ENCODE measurements at places on chromosomes 5 and 9. TPM values are rescaled to one million over a fixed set of nuclear protein-coding genes. Genes with fewer than 3 reads are reported as not detected.

DNA sequence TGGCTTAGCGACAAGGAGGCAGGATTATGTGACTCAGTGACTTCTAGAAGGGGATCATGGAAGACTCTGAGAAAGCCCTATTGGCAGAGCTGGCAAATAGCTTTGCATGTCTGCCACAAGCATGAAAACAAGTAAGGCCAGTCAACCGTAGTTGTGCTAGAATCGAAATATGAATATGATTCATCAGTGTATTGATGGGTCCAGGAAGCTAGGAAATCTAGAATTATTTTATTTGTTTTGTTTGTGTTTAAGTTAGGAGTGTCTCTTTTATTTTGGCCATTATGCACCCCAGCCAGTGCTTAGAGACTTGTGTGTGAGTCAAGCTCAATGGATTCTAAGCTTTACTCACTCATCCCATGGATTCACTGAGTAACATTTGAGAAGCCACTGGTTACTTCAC is 3.8 kb upstream of the ITGA2 start:
- H3K4me3 ChIP-seq: no peak overlapping the region
- peaks cover 16% of the 10 kb centered on the region for H3K4me1 ChIP-seq
- H3K36me3 ChIP-seq: peaks cover 1% of the 10 kb centered on the region
- H3K27ac ChIP-seq: no peak overlapping the region
- no peak for DNase-seq

DNA sequence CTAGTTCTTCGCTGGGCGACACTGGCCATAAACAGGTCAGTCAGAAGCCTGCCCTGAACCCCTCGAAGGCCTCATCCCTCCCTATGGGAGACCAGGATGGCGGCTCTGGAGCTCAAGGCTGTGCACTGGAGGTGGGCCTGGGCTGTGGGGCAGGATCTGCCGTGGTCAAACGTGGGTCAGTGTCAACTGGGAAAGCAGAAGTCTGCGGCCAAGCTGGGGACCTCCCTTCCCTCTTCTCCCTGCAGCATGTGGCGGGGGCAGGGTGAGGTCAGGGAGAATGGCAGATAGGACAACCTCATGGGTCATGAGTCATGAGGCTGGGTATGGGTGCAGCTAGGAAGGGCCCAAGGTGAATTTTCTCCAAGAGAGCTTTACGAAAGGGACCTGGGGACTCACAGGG is 132.9 kb downstream of the RXRA start:
- H3K4me1 ChIP-seq: peaks cover 45% of the 10 kb centered on the region
- H3K36me3 ChIP-seq: no peaks in the 10 kb centered on the region
- peak overlapping the region; percentile 95 for H3K27ac ChIP-seq
- DNase-seq: no peak
- H3K4me3 ChIP-seq: peak overlapping the region; percentile 35

GRCh38 chr5:35095366-35095765 is 47.6 kb upstream of the AGXT2 start:
- H3K36me3 ChIP-seq: no peaks in the 10 kb centered on the region
- peaks cover 16% of the 10 kb centered on the region for H3K27me3 ChIP-seq
- no peak overlapping the region for H3K4me3 ChIP-seq
- no peak for DNase-seq
- H3K4me1 ChIP-seq: no peaks in the 10 kb centered on the region

DNA sequence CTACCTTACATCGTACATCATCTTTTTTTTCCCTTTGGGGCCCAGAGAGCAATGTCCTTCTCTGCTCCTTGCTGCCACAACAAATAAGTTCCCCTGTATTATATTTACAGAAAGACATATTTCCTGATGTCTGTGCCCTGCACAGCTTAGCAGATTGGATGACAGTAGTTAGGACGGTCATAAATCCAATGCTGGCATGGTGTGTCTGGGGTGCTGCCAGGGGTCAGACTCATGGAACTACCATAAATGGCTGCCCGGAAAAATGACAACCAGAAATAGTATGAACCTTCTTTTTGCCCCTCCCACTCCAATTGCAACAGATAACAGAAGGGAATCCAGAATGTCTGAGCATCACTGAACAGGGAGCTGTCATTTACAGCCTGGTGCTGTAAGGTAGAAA is 511.1 kb downstream of the PSAT1 start:
- no peak for DNase-seq
- no peaks in the 10 kb centered on the region for H3K27me3 ChIP-seq
- peaks cover 20% of the 10 kb centered on the region for H3K4me1 ChIP-seq
- no peak overlapping the region for H3K27ac ChIP-seq

DNA sequence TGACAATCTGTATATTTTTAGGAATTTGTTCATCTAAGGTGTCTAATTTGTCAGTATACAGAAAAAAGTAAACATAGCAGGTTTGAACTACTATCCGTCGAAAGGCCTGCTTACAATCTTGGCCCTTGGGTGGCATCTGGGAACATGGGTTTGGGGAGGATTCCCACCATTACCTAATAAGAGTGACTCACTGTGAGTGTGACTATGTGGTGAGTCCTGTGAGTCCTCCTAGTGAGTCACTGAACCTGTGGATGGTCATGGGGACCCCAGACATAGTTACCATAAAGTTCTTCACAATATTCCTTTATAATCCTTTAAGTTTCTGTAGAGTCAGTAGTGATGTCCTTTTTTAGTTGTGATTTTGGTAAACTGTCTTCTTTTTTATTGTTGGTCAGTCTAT is 37.0 kb downstream of the RNF130 start:
- peaks cover 45% of the 10 kb centered on the region for H3K36me3 ChIP-seq
- DNase-seq: no peak
- H3K27ac ChIP-seq: no peak overlapping the region
- no peaks in the 10 kb centered on the region for H3K27me3 ChIP-seq

The SLC4A9 gene
- not detected for total RNA-seq

The EXD3 gene
- total RNA-seq: 10.7 TPM

Measured in chondrocyte (in vitro differentiated cells).